ENCODE measurements at places on chromosomes 12 and 14. TPM values are rescaled to one million over a fixed set of nuclear protein-coding genes. Genes with fewer than 3 reads are reported as not detected.

Gene SLC5A8
- not detected for total RNA-seq

Gene PRDM4
- total RNA-seq = 24.7 TPM

Gene OAS2
- total RNA-seq = 0.33 TPM

Gene SDS
- total RNA-seq = not detected

Gene KRT3
- not detected for total RNA-seq

All from airway epithelial cell (primary cell).